Activated CD4-positive, alpha-beta T cell treated with anti-CD3 and anti-CD28 coated beads, Interleukin-10, Interleukin-2, amounts not matched to agents 100 ng/mL and 50 ng/mL, durations not matched to agents 16 hours and 8 hours (primary cell): ENCODE measurements at places on chromosomes 2 and 18.

GRCh38 chr2:3141696-3142095 is 235.9 kb downstream of the EIPR1 start:
- no peak for DNase-seq

DNA sequence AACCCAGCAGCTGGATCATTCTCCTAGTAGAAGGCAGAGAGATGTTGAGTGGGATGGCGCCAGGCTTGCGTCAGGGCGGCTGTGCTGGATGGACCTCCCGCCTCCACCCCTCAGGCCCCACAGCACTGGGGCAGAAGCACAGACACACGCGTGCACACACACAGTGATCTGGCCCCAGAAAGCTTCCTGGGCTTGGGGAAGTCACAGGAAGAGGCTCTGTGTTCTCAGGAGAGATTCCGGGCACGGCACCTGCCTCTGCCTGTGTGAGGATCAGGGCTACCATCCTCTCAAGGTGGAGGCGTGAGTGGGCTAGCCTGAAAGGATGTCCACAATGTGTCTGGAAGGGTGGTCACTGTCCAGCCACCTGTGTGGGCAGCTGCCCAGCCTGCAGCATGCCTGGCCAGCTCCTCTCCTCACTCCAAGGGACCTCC is 229.8 kb upstream of the HS6ST1 start:
- no peak for DNase-seq

DNA sequence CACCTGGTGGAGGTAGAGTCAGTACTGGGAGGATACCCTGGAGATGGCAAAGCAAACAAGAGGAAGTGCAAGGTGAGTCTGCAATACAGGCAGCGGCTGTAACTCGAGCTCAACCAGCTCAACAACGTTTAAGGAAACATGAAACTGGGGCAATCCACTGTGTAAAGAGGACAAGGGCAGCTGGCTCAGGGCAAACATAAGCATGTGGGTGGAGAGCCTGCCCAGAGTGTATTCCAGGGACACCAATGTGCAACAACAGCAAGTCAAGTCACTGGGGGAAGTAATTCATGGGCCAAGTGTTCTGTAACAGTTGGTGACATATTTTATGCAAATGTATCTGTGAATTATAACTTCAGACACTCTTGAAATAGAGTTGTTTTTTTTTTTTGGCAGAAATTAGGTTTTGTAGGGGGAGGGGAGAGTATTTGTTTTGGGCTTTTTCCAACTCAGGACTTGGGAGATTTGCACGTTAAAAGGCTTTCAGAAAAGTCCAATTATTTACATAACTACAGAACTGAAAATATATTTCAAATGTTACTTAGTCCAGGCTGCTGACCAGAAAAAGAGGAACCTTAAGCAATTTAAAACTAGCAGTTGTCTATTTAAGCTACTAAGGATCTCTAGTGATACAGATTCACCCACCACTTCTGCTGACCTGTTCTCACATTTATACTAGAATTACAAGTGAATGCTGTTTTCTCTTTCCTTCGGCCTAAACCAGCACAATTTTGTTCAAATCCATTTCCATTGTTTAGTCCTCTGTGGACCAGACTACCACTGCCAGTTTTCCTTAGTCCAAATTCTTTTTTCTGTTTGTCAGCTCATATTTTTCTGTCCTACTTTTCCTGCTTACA is 18.6 kb downstream of the NRXN1 start:
- no peak for DNase-seq

DNA sequence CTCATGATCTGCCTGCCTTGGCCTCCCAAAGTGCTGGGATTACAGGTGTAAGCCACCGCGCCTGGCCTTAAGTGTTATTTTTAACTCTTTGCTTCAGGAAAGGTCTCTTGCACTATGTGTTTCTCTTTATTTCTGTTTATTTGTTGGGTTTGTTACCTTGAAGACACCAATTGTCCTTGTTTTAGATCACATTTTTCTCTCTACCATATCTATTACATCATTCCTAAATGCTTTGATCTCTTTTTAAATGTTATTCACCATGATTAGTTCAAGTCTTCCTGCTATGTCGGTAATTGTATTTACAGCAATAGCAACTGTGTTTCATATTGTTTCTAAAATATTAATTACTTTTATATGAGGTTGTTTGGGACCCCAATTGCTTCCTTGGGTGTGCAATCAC is 77.7 kb downstream of the CDC42EP3 start:
- DNase-seq: no peak

- no peak for DNase-seq
These were observed 79.9 kb upstream of the TGFA start for GRCh38 chr2:70633508-70633907.

- DNase-seq: no peak
These were observed 66.0 kb downstream of the CDH2 start for GRCh38 chr18:28110924-28111323.

DNA sequence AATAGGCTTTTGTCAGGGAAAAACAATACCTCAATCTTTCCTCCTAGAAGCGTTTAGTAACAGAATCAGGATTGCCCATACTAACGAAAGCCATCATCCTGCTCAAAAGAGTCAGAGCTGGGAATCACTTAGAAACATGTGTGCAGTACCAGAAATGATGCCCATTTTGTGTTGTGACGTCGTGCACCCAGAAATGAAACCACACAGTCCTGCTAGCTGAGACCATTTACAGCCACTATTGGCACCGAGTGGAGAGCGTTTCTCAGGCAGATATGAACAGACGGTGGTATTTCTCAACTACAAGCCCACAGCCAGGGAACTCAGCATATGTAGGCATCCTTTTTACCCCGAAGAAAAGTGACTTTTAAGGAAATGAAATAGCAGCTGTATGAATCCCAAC is 284.3 kb upstream of the LRATD1 start:
- no peak for DNase-seq

- no peak for DNase-seq
These were observed 15.5 kb downstream of the PTPN2 start for GRCh38 chr18:12868576-12868975.

- no peak for DNase-seq
These were observed 975.7 kb upstream of the ZEB2 start for GRCh38 chr2:145495590-145495989.
